ENCODE measurements at places on chromosomes 1 and 21. TPM values are rescaled to one million over a fixed set of nuclear protein-coding genes. Genes with fewer than 3 reads are reported as not detected.

DNA sequence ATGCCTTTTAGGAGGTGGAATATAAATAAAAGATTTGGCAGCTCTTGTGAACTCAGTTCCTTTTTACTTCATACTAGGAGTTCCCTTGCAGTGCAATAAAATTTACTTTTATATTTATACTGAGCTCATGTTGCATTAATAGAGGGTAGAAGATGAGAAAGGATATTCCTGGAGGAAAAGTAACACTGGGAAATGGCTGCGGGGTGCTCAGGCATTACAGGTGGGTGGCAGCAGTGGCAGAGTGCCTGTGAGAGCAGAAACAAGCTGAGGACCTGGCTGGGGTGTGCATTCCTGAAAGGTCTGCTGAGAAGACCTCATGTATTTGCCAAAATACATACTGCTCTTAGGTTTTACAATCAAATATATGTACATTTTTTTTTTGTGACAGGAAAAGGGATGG, 126.9 kb downstream of the COQ8A start:
- DNase-seq = no peak

DNA sequence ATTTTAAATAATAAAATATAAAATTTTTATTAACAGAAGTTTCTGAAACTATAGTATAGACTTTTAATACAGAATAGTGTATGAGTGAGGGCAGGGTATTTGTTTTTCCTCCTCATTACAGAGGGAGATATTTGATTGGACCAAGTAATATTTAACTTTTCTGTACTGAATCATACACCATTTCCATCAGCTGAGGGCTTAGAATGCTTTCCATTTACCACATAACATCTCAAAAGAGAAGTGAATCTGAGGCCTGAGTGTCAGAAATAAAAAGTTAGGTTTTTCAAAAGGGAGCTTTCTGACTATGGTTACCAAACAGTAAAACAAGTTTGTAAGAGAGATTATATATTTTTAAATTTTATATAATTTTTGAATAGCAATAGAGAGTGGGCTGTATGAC, 29.5 kb downstream of the TLCD4 start:
- DNase-seq = no peak

GRCh38 chr1:248404024-248404423, 1.2 kb downstream of the OR2T1 start:
- no peak for DNase-seq

LCE2A gene
- not detected for total RNA-seq

DNASE2B gene
- total RNA-seq = not detected

DNA sequence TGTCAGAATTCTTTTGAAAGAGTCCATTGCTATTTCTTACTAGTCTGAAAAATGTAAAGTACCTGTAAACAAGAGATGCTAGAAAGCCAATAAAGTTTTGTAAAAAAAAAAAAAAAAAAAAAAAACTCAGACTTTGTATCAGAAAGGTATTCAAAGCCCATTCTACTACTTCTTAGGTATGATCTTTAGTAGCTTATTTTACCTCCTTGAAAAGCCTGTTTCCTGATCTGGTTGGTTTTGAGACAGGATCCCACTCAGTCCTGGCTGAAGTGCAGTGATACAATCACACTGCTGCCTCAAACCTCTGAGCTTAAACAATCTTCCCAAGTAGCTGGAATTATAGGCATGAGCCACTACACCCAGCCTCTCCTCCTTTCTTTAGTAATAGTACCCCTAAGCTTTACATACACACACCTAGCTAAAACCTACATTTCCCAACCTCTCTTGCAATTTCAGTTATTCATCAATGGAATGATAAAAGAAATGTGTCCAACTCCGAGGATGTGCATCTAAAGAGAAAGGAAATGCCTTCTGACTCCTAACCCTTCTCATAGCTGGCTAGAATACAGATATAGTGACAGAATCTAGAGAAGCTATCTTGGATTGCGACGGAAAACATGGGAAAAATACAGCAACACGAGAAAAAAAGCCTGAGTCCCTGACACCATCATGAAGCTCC, 30.6 kb downstream of the EPS15 start:
- DNase-seq = no peak

All from omental fat pad (tissue), 4 donors.